ENCODE measurements at places on chromosomes 16 and 17. TPM values are rescaled to one million over a fixed set of nuclear protein-coding genes. Genes with fewer than 3 reads are reported as not detected.

- H3K27ac ChIP-seq, result peak overlapping the region; percentile 95
- H3K27me3 ChIP-seq, result no peaks in the 10 kb centered on the region
- peak overlapping the region; percentile 99 for H3K4me3 ChIP-seq
- DNase-seq, result no peak
Observed at GRCh38 chr17:17682737-17683680, 1.8 kb downstream of the RAI1 start.

The LYRM9 gene
- total RNA-seq, result 4.2 TPM

- H3K4me1 ChIP-seq, result no peaks in the 10 kb centered on the region
- peaks cover 6% of the 10 kb centered on the region for H3K36me3 ChIP-seq
- H3K27me3 ChIP-seq, result no peaks in the 10 kb centered on the region
- H3K27ac ChIP-seq, result no peak overlapping the region
Observed at GRCh38 chr17:10646392-10646990, 10.6 kb downstream of the MYH3 start.

The BCAR1 gene
- total RNA-seq, result 39.5 TPM

The PRSS36 gene
- 1.2 TPM for total RNA-seq

DNA sequence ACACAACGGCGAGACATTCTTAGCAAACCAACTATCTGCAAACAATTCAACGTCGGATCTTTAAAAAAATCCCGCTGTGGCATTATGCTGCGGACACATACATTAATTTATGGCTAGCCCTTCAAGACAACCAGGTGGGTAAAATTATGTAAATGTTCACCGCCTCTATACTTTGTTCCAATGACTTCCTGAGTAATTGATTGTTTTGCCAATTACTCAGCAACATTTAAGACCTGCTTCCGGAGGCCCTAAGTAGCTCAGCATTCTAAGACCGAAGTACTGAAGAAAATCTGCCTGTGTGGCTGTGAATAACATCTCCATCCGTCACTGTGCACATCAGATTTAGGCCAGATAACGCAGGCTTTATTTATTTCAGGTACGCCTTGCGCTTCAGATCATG is 23.3 kb downstream of the QPRT start:
- H3K4me1 ChIP-seq, result peaks cover 4% of the 10 kb centered on the region
- H3K27me3 ChIP-seq, result no peaks in the 10 kb centered on the region
- no peak overlapping the region for H3K27ac ChIP-seq
- H3K4me3 ChIP-seq, result no peak overlapping the region

The KRTAP4-1 gene
- total RNA-seq, result not detected

DNA sequence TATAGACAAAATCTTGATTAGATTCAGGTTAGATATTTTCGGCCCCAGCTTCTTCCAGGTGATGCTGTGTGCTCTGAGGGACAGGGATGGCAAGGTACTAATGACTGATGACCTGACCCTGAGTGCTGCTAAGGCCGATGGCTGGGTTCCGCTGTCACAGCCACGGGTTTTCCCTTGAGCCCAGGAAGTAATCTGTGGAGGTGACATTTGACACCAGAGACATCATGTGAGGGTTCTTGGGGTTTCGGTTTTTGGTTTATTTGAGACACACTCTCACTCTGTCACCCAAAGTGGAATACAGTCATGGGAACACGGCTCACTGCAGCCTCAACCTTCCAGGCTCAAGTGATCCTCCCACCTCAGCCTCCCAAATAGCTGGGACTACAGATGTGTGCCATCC is 9.8 kb downstream of the OTOP3 start:
- no peak overlapping the region for H3K4me3 ChIP-seq
- H3K27ac ChIP-seq, result no peak overlapping the region
- H3K4me1 ChIP-seq, result no peaks in the 10 kb centered on the region
- no peaks in the 10 kb centered on the region for H3K27me3 ChIP-seq
- H3K36me3 ChIP-seq, result no peaks in the 10 kb centered on the region

DNA sequence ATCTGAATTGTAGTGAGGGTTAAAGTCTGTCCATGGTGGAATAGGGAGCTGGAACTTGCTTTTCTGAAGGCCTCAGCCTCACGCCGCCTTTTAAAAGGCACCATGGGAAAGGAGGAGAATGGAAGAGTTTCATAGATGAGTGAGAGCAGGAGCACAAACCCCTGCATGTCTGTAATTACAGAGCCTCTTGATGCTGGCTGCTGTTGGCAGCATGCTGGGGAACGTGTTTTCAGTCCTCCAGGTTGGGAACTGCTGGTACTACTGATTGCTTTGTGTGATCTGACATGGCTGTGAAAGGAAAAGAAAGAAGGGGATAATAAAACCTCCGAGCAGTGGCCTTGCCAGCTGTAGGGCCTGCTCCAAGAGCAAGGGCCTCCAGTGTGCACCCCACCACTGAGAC is 16.8 kb upstream of the DYNLL2 start:
- H3K27me3 ChIP-seq, result no peaks in the 10 kb centered on the region
- H3K4me3 ChIP-seq, result no peak overlapping the region
- H3K36me3 ChIP-seq, result no peaks in the 10 kb centered on the region
- no peak for DNase-seq

The FBXW10B gene
- 6.9 TPM for total RNA-seq

DNA sequence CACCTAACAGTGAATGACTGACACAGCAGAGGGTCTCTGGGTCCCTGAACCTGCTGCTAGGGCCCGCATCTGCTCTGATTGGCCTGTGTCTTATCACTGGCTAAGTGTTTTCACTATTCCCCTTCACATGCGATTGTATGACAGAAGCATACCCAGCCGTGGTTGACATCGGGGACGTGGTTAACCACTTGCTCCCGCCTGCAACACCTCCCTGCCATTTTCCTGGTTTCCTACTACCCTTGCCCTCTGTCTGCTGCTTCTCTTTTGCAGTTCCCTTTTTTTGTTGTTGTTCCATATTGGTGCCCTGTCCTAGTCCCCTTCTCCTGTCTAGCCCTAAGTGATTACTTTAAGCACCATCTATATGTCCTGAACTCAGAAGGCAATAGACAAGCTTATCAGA is 177.0 kb downstream of the RGS9 start:
- H3K4me3 ChIP-seq, result no peak overlapping the region
- no peaks in the 10 kb centered on the region for H3K36me3 ChIP-seq
- DNase-seq, result no peak
- H3K4me1 ChIP-seq, result no peaks in the 10 kb centered on the region
- no peaks in the 10 kb centered on the region for H3K27me3 ChIP-seq
- H3K27ac ChIP-seq, result no peak overlapping the region

The HYDIN gene
- not detected for total RNA-seq

GRCh38 chr16:4937782-4938682 is 1.1 kb upstream of the PPL start:
- no peak overlapping the region for H3K4me3 ChIP-seq
- H3K36me3 ChIP-seq, result no peaks in the 10 kb centered on the region
- no peak for DNase-seq
- H3K4me1 ChIP-seq, result peaks cover 64% of the 10 kb centered on the region

GRCh38 chr16:15581127-15581815 is 61.7 kb downstream of the MARF1 start:
- H3K36me3 ChIP-seq, result no peaks in the 10 kb centered on the region
- no peak overlapping the region for H3K4me3 ChIP-seq
